ENCODE measurements at places on chromosomes 2 and 18. TPM values are rescaled to one million over a fixed set of nuclear protein-coding genes. Genes with fewer than 3 reads are reported as not detected.

The RGPD3 gene
- 0.25 TPM for total RNA-seq

The GAD1 gene
- not detected for total RNA-seq

The KCNG2 gene
- total RNA-seq = not detected

The CREG2 gene
- total RNA-seq = 0.25 TPM

The ZBTB7C gene
- 40.5 TPM for total RNA-seq

The PLEK gene
- 4.4 TPM for total RNA-seq

The OSBPL1A gene
- total RNA-seq = 33.9 TPM
